ENCODE measurements at places on chromosomes 3 and 15.

- DNase-seq = no peak
Measured at GRCh38 chr15:55007561-55007960, 189.2 kb downstream of the RSL24D1 start.

DNA sequence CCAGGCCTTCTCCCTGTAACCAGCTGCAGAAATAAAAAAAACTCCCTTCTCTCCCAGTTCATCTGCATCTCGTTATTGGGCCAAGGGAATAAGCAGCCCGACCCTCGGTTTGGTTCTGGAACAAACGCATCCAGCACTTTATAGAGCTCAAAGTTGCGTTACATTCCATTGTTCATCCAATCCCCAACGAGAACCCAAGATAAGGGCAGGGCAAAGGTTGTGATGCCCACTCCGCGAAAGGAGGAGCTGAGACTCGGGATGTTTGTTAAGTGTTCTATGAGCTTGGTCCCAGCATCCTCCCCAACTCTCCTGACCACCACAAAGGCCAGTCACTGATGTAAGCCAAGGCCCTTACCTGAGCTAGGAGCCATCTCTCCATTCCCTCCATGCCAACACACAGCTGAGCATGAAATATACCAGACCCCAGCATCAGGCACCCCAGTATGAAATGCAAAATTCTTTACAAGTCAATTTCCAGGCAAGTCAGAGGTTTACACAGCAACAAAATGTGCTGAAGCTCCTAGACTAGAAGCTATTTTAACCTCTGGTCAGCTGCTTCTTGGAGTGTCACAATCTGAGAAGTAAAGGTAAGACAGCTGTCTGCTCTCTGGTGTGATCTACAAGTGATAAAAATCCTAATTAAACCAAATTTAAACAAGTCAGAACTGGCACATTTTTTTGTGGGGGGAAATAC is 17.9 kb downstream of the CCDC12 start:
- DNase-seq = no peak

DNA sequence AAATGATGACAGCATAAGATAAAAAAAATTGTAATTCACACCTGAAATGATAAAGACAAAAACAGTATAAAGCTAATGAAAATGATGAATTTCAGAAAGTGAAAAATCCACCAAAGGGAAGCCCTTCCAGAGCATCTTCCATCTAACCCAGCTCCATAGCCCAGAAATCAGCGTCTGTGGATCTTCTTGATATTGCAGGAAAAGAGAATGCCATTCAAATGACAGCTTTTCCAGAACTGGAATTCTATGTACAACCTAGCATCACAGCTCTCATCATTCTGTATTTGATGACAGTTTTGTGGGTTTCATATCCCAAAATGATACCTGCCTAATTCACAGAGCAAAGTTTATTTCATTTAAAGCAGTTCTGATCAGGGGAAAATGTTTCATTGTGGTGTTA is 267.3 kb downstream of the FHIT start:
- no peak for DNase-seq

DNA sequence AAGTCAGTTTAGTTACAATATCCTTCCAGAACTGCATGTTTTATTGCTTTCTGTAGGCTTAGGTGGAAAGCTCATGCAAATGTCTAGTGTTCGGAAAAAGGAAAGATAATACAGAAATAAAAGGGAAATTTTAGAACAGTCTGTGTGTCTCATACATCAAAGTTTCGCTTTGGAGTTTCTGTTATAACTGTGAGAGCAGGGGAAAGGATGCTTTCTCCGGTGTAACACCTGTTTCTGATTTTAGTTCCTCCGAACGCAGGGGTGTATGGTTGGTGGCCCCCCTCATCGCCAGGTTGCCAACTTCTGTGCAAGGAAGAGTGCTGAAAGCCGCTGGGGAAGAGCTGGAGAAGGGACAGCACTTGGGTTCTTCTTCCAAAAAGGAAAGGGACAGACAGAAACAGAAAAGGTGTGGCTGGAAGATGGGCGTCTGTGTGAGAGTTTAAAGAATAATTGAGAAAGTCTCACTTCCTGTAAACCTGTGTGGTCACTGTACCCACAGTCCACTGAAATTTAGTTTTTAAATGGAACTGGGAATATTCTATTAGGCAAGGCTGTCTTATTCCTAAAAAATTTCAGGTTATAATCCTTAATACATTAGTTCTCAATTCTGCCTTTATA is 6.7 kb downstream of the P2RY12 start:
- no peak for DNase-seq

GRCh38 chr15:92005154-92005553 is 151.6 kb downstream of the SLCO3A1 start:
- no peak for DNase-seq

GRCh38 chr3:13308380-13308801 is 111.7 kb downstream of the NUP210 start:
- DNase-seq = peak; percentile 18

GRCh38 chr3:52798978-52799476 is 4.4 kb downstream of the ITIH3 start:
- peak; percentile 34 for DNase-seq

DNA sequence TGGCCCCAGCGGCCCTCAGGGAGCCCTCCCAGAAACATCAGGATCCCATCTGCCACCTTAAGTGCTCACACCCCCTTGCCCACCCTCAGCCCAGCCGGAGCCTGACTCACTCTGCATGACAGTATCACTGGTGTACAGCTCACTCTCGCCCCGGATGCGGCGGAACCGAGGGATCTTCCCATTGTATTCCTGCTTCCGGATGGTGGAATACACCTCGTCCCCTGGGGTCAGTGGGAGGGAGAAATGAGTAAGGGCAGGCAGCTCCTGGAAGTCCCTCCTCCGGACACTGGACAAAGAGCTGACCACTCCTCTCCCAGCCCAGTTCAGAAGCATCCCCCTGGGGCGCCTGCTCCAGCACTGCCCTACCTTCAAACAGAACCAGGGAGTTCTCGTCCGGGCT is 16.5 kb downstream of the SEMA7A start:
- no peak for DNase-seq

GRCh38 chr3:58793938-58794337 is 127.4 kb upstream of the FAM3D start:
- no peak for DNase-seq
